Progenitor cell of endocrine pancreas (in vitro differentiated cells): ENCODE measurements at places on chromosomes 1 and 21.
A peak's percentile ranks its signal among the peaks of the same experiment; 100 is the strongest.

GRCh38 chr1:169103480-169103893 lies 3.0 kb upstream of the ATP1B1 start:
- no peak for DNase-seq

GRCh38 chr21:44084496-44085241 lies 22.5 kb upstream of the PWP2 start:
- DNase-seq, result no peak

DNA sequence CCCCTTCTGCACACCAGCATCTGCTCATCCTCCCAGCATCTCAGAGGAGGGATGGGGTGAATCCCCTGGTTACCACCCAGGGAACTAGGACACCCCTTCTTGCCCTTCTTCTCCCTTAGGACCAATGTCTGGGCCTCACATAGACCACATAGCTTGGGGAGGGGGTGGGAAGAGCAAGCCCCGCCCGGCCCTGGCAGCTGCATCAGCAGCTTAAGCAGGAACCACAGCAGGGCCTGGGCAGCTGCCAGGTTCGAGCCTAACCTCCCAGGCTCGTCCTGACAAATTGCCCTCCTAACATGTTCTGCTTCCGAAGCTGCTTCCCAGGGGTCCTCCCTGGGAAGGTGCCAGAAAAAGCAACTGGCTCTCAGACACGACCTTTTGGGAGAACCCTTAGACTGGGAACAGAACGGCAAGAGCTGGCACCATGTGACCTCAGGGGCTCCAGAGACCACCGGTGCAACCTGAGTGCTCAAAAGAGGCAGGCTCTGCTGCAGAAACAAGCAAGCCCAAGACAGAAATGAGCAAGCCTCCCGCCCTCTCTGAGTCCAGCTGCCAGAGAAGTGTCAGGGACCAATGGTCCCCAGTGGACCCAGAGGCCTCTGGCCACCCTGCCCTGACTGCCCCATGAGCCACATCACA lies 18.4 kb upstream of the CLSTN1 start:
- no peak for DNase-seq

DNA sequence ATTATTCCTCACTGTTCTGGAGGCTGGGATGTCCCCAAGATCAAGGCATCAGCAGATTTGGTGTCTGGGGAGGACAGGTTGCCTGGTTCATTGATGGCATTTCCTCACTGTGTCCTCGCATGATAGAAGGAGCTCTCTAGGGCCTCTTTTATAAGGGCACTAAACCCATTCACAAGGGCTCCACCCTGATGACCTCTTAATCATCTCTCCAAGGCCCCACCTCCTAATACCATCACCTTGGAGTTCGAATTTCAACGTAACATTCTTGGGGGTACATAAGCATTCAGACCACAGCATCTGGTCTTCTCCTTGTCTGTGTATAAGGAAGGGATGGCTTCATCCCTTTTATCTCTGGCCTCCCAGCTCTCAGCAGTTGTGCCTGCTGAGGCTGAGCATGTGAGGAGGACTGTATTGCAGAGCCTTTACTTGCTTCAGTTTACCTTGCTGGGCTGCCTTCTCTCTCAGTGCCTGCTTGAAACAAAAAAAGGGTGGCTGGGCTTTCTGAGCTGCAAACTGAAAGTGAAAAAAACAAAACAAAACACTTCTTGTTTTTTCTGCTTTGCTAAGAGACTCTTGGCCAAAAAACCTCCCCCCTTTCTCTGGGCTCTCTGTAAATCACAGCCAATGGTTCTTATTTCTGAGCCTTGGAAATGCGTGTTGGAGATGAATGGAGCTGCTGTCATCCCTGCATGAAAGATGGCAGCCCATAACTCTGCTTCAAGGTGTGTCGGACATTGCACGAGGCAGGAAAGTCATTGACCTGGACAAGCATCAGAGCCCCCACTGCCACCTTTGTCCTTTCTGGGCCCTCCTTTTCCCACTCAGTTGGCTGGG lies 75.8 kb downstream of the RHOU start:
- no peak for DNase-seq

DNA sequence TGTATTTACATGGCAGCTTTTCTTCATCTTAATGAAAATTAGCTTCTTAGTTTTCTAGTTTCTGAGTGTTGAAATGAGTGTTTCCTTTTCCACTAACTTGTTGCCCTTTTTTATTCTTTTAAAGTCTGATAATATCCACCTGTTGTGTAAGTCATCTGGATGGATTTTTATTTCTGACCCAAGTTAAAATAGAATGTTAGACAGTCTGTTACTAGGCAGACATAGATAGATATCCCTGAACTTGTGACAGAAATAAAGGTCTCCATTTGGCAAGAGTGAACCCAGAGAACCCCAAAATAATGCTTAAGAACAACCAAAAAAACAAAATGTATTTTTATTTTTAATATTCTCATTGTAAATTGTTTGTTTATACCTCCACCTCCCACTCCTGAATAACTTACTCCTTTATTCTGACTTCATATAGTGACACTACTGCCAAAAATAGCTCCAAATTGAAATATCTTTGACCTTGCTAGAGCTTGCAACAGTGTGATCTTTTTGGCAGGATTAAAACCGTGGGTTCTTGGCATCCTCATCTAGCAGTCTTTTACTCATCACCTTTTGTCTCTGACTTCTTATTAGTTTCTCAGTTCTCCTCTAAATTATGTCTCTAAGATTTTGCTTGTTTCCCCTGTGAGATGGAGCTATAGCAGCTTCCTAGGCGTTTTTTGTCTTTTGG lies 26.9 kb upstream of the SH3D21 start:
- DNase-seq, result no peak

DNA sequence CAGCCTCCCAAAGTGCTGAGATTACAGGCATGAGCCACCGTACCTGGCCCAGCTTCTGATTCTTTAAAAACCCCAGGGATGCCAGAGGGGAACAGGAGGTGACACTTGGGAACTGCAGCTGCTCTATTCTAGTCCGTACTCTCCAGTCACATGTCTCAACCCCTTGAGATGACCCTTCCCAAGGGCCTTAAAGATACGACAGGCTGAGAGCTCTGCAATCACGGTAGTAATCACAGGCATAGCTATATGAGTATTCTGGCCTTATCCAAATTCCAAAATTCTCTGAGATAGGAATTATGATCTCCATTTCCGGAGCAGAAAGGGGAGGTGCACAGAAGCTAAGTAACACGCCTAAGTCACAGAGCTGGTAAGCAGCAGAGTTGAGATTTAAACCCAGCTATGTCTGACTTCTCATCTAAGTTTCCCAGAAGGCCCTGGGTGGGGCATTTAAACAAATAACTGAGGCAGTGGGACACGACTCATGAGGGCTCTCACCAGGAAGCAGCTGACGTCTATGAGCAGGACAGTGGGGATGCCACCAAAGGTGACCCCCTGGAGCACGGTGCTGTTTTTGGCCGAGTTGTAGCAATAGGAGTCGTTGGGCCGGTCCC lies 5.2 kb downstream of the TMEM63A start:
- no peak for DNase-seq

DNA sequence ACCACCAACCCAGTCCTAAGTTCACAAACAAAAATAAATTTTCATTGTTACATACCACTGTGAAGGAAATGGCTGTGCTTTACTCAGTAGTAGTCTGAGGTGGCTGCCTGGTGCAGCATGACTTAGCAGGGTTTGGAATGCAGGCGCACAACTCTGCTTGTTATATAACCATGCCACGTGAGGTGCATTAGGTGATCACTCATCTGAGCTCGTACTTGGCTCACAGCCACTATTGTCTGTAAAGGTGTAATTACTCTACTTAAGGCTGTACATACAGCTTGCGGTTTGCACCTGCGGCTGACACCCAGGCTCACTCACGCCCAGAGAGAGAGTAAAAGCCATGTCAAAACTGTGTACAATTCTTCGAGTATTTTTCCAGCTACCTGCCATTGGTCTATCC lies 599.4 kb downstream of the LTN1 start:
- DNase-seq, result no peak

- DNase-seq, result no peak
Observed at GRCh38 chr1:12164210-12164609, 2.6 kb upstream of the TNFRSF1B start.

- no peak for DNase-seq
Observed at GRCh38 chr1:198878566-198878965, 239.7 kb downstream of the PTPRC start.

- no peak for DNase-seq
Observed at GRCh38 chr1:37037690-37038089, 3.4 kb upstream of the GRIK3 start.

DNA sequence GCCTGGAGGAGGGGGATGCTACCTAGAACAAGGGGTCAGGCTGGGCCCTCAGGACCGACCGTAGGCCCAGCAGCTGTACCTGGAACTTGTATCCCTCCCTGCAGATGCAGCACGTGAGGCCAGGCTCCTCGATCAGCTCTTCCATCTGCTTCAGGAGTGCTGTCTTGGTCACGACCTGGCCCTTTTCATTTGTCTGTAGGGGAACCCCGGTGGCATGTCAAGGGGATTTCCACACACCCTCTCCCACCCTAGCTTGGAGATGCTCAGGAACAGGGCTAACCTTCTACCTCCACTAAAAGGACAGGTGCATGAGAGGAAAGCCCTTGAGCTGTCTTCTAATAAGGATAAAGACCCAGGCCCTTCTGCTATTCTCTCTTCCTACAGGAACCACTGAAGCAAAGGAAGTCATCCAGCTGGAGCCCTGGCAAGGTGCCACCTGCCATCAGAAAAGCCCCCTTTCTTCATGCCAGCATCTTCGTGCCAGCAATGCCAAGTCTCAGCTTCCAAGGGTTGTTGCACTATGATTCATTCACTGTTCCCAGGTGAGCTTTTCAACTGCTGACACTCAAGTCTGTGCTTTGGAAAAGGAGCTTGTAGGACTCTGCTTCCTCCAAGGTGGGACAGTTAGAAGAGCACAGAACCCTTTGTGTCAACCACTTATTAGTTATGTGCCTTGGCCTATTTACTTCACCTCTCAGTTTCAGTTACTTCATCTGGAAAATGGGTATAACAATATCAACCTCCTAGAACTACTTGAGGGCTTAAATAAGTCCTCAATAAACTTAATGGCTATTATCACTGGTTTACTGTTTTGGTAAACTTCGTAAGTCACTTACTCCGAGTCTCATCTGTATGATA lies 122.1 kb downstream of the UBR4 start:
- no peak for DNase-seq

GRCh38 chr1:108664481-108664880 lies 3.6 kb upstream of the HENMT1 start:
- no peak for DNase-seq

DNA sequence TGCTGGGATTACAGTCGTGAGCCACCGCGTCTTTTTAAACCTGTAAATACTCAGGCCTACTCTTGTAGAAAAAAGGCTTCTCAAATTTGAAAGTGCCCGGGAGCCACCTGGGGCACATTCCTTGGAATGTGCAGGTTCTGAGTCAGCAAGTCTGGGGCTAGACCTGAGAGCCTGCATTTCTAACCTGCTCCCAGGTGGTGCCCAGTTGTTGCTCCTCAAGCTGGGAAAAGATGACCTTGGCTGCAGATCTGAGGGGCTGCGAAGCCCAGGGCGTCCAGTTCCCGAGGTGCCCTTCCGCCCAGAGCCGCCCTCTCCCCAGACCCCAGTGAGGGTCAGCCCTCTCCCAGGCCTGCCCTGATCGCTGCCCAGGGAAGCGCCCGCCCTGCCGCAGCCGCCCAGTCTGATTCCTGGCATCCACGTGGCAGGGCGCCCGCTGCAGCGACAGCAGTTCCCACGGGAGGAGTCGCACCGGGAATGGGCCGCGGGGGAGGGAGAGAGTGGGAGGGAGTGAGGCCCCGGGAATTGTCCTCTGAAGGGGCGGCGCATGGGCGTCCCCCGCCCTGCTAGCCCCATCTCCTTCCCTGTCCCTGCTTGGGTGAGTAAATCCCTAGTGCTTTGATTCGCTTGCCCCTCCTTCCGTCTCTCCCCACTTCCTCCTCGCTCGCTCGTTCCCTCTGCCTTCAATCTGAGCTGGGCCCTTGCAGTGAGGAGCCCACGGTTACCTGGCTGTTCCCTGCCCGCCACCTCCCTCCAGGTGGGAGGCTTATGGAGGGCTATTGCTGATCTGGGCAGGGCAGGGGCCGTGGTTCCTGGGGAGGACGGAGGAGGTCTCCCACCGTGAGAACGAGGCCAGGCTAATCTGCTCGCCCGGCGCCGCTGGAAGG lies 18.8 kb upstream of the TENT5B start:
- DNase-seq, result no peak

DNA sequence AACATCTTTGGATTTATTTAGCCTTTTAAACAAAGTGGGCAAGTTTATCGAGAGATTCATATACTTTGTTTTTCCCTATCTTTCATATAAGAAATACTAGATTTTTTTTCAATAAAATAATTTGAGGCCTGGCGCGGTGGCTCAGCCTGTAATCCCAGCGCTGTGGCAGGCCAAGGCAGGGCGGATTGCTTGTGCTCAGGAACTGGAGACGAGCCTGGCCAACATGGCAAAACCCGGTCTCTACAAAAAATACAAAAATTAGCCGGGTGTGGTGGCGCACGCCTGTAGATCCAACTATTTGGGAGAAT lies 1.6 kb upstream of the CDC14A start:
- no peak for DNase-seq

GRCh38 chr1:183002797-183003196 lies 20.4 kb upstream of the LAMC1 start:
- DNase-seq, result no peak

- DNase-seq, result peak; percentile 85
Observed at GRCh38 chr1:227542153-227543120, 20.9 kb upstream of the ZNF678 start.

- no peak for DNase-seq
Observed at GRCh38 chr1:33725037-33725436, 138.8 kb upstream of the HMGB4 start.

- DNase-seq, result no peak
Observed at GRCh38 chr1:24966724-24967346, 36.8 kb upstream of the RUNX3 start.

DNA sequence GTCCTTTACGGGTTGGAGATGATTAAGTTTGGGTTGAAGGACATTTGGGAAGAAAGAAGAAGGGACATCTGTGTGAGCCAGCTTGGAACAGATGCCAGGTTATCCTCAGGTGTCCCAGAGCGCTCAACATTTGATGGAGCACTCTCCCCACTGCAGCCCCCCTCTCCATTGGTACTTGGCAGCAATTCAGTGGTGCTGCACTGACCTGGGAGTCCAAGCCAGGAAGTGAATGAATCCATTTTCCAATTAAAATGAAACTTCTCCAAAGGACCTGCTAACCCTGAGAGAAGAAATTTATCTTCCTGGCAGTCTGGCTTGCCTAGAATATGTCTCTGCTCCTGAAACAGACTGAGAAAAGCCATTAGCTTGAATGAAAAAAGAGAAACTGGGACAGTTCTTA lies 67.1 kb downstream of the FGGY start:
- no peak for DNase-seq

DNA sequence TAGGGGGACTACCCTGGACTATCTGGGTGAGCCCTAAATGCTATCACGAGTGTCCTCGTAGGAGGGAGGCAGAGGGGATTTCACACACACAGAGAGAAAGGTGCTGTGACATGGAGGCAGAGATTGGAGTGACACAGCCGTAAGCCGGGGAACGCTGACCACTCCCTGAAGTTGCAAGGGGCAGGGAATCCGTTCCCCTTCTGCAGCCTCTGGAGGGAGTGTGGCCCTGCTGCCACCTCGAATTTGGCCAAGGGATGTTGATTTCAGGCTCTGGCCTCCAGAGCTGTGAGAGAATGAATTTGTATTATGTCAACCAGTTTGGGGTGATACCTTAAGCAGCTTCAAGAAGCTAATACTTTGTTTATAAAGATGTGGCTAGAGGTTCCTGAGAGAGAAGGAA lies 137.7 kb downstream of the ACTL8 start:
- no peak for DNase-seq
